ENCODE measurements at places on chromosomes 4 and X.
A peak's percentile ranks its signal among the peaks of the same experiment; 100 is the strongest.

DNA sequence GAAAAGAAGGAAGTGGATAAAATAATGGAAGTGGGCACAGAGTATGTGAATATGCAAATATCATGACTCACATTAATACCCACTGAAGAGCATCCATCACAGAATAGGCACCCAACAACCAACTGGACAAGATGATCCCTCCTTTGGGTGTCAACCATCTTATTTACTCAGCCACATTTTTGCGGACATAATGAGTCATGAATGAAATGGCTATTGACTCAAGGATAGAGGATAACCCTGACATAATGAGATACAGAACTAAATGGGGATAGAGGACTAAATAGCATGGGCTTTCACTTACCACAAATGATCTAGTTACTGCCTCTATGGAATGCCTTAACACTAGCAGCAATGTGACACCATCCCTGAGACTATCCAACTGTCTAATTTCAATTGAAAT, 224.7 kb downstream of the ANTXR2 start:
- no peak for DNase-seq

DNA sequence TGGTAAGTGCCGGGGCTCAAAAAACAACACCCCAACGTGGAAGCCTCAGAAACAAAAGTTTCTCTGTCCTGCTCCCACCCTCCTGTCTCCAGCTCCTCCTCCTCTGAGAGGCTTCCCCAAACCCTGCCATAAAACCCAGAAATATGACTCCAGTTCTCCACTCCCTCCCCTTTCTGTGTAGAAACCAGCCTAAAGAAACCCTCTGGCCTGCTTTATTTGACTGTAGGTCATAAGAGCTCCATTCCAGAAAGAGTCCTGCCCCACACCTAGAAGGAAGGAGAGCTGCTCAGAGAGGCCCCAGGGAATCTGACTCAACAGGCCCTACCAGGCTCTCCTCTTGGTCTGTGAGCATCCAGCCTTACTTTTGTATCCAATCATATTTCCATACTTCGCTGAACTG, 872 bp upstream of the S100P start:
- no peak for DNase-seq

DNA sequence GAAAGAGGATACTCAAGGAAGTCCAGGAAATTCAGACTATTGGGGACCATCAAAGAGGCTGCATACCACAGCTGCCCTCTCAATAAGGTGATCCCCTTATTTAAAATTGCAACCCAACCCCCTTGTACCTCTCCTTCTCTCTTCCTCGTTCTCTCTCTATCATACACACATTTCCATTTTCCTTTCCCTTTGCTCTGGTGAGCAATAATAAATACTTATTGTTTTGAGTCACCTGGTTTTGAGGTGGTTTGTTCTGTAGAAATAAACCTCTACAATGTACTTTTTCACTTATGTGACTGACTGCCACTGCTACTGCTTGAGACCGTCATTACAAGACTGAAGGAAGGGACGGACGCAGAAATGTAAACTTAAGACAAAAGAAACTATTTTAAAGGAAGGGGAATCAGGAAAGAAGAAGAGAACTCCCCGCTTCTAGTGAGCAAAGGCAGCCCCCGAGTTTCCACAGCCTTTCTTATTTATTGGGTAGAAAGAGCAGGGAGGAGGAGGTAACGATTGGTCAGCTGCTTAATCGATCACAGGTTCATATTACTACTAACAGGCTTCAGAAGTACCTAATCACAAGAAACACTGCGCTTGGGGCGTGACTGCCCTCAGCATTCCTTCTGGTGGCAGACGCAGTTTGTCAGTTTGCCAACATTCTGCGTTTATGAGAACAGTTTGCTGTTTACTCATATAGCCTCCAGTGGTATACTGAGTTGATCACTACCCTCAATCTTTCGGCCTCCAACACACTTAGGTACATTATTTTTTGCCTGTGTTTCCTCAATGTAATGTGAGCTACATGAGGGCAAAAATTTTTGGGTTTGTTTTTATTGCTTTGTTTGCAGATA, 16.9 kb upstream of the TMEM165 start:
- DNase-seq = no peak

DNA sequence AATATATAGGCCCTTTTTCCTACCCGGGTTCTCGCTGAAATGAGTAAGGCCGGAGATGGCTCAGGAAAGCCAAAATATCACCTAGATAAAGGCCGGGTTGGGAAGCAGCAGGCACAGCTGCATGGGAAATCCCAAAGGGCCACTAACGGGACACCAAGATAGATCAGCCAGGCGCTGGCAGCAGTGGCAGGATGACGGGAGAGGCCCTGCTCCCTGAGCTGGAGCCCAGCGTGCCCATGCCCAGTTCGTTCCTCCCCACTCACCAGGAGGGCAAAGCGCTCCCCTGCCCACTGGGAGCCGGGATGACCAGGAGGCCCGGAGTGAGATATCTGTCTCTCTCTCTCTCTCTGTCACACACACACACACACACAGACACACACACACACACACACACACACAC, 109.8 kb downstream of the DCTD start:
- no peak for DNase-seq

DNA sequence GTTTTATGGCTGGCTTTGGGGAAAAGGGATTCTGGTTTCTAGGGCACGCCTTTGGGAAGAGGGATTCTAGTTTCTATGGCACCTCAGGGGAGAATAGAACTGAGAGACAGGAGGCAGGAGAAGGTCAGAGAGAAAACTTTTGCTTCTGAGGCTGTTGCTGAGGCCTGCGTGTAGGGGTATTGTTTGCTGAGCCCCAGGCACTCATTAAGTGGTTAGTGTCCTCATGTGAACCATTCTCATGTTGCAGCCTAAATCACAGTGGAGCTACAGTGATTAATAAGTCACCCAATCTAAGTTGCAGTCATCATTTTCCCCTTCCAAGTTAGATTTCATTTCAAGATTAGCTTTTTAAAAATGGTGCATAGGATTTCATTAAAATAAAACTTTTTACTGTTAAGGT, 29.0 kb downstream of the VCX3A start:
- no peak for DNase-seq

- no peak for DNase-seq
Measured at GRCh38 chr4:113293043-113293560, 243.6 kb downstream of the ANK2 start.

- no peak for DNase-seq
Measured at GRCh38 chr4:153205757-153206156, 1.5 kb downstream of the TRIM2 start.

DNA sequence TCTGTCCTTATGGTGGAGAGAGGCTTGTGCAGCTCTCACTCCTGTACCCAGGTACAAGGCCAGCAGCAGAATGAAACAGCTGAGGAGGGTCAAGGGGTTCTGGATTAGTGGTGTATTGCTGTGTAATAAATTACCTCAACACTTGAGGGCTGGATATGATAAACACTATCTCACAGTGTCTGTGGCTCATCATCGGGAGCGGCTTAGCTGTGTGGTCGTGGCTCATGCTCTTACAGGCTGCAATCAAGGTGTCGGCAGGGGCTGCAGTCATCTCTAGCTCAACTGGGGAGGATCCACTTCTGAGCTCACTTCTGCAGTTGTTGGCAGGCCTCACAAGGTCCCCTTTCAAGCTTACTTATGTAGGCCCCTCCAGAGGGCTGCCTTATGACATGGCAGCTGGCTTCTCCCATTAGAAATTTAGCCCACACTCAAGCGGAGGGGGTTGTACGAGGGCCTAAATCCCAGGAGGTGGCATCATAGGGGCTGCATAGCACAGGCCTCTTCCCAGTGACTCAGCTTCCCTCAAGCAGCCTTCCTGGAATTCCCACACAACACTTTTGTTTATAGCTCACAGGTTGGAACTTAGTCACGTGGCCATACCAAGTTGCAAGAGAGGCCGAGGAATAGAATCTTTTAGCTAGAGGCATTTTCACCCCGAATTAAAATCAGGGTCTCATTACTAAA, 148.2 kb upstream of the RPS6KA3 start:
- peak; percentile 19 for DNase-seq

DNA sequence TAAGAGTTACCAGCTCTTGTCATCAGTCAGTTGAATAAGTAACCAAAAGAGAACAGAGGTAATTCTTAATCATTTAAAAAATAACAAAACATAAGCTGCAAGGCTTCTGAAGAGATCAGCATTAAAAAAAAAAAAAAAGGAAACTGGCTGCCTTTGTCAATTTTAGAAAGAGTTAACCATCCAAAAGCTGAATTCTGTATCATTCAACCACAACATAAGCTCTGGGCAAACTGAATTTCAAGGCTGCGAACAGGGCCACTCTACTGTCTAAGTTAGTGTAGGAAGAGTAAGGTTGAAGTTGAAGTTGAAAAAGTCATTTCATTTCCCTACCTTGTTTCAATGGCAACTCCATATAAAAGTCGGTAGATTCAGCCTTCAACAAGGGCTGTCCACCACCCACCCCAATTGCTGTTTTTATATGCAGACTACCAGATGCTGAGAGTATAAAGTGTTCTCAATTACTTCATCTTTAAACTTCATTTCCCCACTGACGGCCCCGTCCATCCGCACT, 1.1 kb upstream of the LIN54 start:
- DNase-seq = no peak

DNA sequence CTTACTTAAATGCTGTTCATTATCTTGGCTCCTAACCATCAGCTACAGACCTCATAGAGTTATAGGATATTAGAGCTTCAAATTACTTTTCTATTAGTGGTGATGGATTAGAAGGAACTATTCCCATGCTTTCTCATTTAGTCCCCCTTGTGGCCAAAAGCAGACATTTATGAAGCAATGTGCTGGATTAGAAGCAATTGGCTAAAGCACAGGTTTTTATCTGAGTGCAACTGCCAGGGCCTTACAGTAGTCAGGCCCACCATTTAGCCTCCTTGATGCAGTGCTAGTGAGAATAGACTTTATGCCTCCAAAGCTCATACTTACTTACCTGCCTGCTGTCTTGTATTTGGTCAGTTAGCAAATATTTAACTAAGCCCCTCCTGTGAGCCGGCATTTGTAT, 93.0 kb downstream of the TSPAN7 start:
- DNase-seq = no peak

DNA sequence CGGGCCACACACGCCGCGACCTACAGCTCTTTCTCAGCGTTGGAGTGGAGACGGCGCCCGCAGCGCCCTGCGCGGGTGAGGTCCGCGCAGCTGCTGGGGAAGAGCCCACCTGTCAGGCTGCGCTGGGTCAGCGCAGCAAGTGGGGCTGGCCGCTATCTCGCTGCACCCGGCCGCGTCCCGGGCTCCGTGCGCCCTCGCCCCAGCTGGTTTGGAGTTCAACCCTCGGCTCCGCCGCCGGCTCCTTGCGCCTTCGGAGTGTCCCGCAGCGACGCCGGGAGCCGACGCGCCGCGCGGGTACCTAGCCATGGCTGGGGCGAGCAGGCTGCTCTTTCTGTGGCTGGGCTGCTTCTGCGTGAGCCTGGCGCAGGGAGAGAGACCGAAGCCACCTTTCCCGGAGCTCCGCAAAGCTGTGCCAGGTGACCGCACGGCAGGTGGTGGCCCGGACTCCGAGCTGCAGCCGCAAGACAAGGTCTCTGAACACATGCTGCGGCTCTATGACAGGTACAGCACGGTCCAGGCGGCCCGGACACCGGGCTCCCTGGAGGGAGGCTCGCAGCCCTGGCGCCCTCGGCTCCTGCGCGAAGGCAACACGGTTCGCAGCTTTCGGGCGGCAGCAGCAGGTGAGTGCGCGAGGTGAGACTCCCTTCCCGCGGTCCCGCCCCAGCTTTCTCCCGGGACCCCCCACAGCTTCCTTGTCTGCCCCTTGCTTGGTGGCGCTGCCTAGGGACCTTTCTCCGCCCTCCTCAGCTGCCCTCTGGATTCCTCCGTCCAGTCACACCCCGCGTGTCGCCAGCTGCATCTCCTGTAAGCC, 678 bp downstream of the BMP3 start:
- no peak for DNase-seq

DNA sequence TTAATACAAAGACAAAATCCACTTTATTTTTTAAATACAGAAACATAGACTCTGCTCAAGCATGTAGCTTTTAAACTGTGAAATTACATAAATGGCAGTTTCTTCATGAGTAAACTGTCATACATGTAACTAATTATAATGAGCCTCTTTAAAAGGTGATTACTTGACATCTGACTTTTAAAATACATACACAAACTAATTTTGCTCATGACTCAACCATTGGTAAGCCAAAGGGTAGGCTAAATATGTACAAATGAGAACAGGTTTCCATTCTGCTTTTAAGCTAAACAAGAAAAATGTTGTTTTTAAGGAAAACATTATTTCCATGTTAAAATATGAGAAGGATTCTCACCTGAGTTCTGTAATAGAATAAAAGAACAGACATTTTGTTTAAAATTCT, 27.9 kb downstream of the CAMK2D start:
- no peak for DNase-seq

DNA sequence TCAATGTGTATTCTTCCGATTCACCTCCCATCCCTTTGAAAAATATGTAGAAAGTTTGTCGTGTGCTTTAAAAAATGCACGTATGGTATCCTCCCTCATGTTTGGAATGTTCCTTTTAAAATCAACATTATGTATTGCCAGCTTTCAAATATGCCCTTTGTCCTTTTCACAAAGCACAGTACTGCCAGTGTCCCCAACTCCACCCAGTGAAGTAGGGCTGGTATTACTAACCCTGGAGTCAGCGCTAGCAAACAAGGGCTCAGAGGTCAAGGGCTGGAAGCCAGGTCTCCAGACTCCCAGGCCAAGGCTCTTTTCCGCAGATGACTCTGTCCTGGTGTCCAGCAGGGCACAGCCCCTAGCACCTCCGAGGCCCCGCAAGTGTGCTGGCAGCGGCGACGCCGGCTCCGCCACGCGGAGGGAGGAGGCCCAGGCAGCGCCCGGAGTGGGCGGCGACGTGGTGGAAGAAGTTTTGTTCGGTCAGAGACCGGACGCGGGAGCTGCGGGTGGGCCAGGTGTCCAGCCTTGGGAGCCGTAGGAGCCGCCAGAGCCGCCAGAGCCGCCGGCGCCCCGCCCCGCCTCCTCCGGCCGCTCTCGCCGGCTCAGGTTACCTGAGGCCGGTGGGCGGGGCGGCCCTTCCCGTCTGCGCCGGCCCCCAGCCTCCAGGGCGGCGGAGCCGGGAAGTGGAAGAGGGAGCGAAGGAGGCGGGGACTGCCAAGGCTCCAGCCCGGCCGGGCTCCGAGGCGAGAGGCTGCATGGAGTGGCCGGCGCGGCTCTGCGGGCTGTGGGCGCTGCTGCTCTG, at the start of gene IL13RA1:
IL13RA1 (plus strand) TSS at position 720 of the 799 bp plus-strand sequence; CDS start at position 753, 33 bp downstream.
- DNase-seq = no peak

GRCh38 chr4:75018811-75019479, 86.0 kb downstream of the PARM1 start:
- no peak for DNase-seq

DNA sequence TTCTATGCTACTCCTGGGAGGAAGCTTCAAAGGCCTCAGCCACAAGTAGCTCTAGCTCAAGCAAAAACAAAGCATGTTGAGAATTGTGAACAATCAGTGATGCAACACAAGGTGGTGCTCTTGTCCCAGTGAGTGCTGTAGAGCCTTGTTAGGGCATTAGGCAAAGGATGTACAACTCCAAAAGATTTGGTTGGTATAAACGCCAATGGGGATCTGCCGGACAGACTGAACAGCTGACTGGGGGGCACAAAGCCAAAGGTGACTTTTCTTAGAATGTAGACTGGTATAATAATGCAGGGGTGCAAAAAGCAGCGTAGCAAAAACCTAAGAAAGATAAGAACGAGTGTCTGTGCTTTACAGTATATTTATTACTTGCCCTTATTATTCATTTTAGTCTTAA, 62.6 kb upstream of the ALB start:
- DNase-seq = no peak
